ENCODE measurements at places on chromosomes 6 and 20.

DNA sequence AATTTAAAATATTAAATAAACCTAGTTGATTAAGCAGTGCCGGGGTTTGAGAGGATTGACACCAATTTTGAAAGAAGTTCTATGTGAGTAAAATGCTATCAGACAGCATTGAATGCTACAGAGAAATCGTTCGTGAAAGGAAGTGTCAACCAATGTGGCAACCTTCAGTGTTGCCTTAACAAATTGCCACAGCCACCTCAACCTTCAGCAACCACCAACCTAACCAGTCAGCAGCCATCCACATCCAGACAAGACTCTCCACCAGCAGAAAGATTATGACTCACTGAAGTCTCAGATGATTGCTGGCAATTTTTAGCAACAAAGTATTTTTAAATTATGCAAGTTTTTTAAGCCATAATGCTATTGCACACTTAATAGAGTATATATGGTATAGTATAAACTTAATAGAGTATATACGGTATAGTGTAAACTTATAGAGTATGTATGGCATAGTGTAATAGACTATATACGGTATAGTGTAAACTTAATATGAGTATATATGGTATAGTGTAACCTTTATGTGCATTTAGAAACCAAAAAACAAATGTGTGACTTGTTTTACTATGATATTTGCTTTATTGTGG lies 65.3 kb upstream of the ID4 start:
- no peak for DNase-seq

DNA sequence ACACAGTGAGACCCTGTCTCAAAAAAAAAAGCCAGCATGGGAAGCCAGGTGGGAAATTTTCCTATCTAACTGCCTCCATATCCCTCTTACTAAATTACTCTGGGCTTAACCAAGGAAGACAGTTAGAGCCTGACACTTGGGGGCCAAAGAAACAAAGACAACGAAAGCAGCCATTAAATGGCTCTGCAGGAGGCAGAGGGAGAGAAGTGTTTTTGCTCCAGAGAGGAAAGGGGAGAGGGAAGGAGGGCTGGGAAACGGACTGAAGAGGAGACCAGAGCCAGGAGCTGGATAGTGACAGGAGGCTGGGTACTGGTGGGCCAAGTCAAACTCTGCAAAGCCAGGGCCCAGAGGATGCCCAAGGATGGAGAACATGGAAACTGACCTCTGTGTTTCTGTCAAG lies 10.7 kb upstream of the TGIF2 start:
- no peak for DNase-seq

GRCh38 chr6:53280207-53280606 lies 68.5 kb downstream of the ELOVL5 start:
- DNase-seq: no peak

GRCh38 chr6:166245148-166245547 lies 63.0 kb downstream of the PRR18 start:
- DNase-seq: no peak

DNA sequence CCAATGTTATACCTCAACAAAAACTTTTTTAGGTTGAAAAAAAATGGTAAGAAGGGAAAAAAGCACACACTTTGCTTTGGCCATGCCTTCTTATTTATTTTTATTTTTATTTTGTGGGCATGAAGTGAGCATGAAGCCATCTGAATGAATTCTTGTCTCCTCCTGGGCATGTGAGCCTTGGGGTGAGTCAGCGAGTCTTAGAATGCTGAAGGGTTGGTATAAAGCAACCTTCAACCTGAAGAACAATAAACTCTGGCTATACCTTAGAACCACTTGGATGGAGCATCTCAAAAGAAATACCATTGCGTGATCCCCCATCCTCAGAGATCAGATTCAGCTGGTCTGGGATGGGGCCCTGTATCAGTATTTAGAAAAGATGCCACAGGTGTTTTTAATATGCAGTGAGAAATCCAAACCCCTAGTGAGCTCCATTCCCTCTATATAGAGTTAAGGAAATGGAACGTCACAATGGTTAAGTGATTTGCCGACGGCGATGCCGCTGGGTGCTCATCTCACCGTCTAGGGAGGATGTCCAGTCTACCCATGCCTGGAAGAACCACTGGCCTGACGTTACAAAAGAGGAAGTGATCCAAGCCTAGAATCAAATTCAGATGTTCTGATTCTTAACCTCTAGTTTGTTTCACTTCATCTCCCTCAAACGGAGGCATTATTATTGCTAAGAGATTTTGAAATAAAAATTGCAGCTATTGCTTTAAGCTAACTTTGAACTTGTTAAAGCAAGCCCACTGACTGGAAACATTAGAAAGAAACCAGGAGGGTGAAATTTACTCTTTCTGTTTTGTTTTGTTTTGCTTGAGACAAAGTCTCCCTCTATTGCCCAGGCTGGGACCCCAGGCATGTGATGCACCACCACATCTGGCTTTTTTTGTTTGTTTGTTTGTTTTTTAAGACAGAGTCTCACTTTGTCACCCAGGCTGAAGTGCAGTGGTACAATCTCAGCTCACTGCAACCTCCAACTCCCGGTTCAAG lies 67.1 kb downstream of the EDN1 start:
- DNase-seq: no peak

DNA sequence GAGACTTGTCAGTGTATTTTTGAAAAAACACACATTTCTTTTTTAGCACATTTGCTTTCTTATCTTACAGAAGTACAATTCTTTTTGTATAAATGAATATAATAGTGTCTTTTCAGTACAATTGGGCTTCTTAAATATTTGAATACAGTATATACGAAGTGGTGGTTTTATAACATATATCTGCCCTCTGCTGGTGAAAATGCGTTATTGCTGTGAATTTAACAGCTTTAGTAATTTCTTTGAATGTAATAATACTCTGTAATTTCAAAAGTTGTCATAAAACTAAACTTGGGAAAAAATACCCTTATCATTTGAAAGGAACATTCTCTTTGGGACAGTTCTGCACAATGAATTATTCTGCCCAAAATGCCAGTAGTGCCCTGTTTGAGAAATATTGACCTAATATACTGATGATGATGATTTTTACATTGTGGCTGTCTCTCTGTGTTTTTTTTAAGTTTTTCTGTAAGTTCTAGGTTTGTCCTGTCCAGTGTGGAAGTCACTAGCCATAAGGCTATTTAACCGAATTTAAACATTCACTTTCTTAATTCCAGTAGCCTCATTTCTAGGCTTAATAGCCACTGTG lies 19.0 kb downstream of the SMAP1 start:
- DNase-seq: no peak

DNA sequence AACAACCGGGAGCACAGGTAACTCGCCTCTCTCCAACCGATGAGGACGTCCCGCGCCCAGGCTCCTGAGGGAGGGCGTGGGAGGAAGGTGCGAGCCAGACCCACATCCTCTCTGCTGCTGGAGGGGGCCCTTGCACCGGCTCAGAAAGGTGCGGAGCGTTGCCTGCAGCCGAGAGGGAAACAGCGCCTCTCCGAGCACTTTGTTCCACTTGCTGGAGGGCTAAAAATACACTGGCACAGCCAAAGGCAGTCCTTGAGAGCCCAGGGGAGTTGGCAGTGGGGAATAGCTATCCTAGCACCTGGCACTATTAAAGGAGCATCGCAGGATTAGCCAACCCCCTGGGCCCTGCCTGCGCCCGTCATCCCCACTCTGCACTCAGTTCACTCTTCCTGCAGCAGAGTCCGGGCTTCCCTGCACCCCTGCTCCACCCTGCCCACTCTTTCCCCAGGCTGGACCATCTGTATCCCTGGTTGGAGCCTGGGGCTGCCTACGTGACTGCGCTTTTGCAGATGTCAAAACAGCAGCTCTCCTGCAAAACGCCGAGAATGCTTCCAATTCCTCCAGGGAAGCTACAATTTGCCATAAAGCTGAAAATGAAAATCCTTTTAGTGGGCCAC lies 108.9 kb downstream of the SNX5 start:
- no peak for DNase-seq

DNA sequence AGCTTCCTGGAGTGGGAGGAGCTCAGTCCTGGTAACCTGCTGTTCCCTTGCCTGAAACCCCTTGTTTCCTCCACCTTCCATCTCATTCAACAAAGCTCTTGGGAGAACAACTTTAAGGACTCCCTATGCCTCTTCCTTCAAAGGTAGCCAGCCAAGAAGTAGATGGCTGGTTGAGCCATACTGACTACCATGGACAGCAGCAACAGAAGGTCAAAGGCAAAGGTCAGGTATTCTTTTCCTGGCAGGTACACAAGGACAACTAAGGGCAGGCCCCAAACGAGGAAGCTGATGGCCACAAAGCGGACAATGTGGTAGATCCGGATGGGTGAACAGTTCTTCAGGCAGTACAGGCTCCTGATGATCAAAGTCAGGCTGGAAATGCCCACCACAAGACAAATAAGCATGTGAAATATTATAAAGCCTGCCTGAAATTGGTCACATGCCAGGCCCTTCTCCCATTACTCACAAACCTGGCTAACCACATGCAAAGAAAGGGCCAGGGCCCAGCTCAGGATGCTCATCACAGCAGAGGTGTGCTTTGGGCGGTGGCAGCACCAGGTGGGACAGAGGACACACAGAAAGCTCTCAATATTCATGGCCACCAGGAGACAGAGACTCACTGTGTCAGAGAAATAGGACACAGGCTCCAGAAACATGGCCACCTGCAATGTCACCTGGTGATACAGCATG lies 21.7 kb downstream of the UBD start:
- no peak for DNase-seq

GRCh38 chr6:12439296-12439695 lies 149.1 kb downstream of the EDN1 start:
- DNase-seq: no peak

- DNase-seq: no peak
These were observed 4.0 kb upstream of the CST1 start for GRCh38 chr20:23754731-23755130.

- DNase-seq: no peak
These were observed 47.3 kb downstream of the KLHL31 start for GRCh38 chr6:53618219-53618618.

GRCh38 chr20:48717095-48717672 lies 110.6 kb downstream of the PREX1 start:
- no peak for DNase-seq

DNA sequence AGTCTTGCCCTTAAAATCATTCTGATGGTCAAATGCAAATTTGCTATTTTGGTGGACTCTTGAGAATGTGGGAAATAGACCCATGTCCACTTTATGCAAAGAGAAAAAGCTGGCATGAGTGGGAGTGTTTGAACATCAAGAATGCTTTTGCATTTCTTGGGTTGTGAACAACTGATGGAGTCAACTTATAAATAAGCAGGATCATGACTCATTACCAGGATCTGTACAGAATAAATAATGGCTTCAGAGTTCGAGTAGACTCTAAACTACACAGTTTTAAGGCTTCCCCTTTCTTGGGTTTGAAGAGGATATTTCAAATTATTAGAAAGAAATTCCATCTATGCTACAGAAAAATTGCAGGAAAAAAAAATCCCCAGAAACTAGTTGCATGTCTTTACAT lies 195.5 kb downstream of the EYA4 start:
- DNase-seq: no peak

- no peak for DNase-seq
These were observed 302.7 kb upstream of the TFAP2D start for GRCh38 chr6:50410579-50410978.

DNA sequence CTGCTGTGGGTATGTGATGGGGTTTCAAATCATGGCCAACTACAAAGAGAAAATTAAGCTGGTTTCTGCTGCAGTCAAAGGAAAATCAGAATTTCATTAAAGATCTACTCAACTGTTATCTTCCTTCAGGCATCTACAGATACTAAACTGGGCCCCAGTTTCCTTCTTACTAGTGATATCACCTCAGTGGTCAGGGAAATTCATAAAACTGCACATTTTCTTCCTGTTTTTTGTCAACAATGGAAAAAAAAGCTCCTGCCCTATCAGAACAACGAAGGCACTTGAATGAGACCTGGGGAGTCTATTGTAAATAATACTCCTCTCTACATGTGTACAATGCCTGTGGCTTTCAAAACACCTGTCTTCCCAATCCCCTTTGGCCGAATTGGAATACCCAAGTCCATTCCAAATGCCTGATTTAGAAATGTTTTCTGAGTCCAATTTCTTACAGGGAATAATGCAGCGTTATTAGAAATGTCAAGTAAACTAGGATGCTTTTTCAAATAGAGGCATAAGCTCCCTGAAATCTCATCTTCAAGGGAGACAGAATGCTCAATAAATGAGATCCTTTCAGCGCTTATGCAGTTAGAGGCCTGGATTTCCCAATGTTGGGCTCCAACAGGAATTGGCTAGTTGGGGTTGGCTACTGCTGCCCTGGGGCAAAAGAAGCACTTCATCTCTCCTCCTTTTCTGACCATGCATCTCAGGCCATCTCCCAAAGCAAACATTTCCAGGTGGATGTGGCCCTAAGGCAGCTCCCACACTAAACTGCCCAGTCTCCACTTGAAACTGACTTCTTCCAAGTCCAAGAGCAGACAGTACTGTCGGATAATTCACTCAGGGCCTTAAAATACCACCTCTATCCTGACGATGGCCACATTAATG lies 143.3 kb downstream of the NFATC2 start:
- DNase-seq: no peak

GRCh38 chr6:44614396-44614795 lies 226.9 kb downstream of the CDC5L start:
- no peak for DNase-seq

GRCh38 chr6:14919038-14919670 lies 326.7 kb upstream of the JARID2 start:
- DNase-seq: no peak

DNA sequence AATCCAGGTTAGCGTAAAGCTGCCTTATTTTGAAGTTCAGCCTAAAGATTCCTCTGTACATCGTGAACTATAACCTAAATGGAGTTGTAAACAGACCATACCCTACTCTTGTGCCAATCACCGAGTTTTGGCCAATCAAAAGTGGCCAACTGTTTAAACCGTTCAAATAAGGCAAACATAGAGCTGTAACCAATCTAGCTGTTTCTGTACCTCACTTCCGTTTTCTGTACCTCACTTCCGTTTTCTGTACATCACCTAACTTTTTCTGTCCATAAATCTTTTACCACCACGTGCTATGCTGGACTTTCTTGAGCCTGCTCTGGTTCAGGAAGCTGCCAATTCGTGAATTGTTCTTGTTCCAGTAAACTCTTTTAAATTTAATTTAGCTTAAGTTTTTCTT lies 39.7 kb downstream of the LBP start:
- DNase-seq: no peak

- DNase-seq: no peak
These were observed 2.2 kb upstream of the TAP2 start for GRCh38 chr6:32840604-32841246.

- DNase-seq: no peak
These were observed 3.4 kb upstream of the ZNF217 start for GRCh38 chr20:53597030-53597482.
